Left ventricle myocardium inferior (tissue), 1 donor: ENCODE measurements at places on chromosomes 1 and 21. TPM values are rescaled to one million over a fixed set of nuclear protein-coding genes. Genes with fewer than 3 reads are reported as not detected.
A peak's percentile ranks its signal among the peaks of the same experiment; 100 is the strongest.

DNA sequence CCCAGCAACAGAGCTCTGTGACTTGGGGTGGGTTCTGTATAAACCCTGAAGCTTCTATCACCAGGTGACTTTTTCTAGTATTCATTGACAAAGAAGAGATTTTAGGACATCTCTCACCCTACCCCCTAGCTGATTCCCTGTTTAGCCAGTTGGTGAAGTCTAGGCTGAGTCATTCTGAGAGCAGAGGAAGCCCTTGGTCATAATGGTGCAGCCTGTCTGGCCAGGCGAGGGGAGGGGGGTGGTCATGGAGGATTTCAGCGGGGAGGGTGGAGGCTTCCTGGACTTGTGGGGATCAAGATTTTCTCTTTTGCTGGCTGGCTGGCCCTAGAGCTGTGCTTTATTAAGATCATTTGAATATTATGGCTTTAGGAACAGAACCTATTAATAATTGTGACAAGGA, 262.6 kb downstream of the CAMTA1 start:
- H3K36me3 ChIP-seq: no peaks in the 10 kb centered on the region
- no peak for DNase-seq
- H3K27ac ChIP-seq: no peak overlapping the region
- H3K4me1 ChIP-seq: no peaks in the 10 kb centered on the region

DNA sequence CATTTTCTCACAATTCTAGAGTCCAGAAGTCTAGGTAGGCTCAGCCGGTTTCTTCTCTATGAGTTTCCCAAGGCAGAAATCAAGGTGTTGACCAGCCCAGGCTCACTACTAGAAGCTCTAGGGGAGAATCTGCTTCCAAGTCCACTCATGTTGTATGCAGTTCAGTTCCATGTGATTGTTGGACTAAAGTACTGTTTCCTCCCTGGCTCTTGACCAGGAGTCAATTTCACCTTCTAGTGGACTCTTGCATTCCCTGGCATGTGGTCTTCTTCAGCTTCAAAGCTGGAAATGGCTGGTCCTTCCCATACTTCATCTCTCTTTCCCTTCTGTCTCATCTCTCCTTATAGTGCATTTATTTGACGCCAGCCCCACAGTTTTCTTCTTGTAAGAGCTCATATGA, 153.4 kb downstream of the KCNT2 start:
- H3K27me3 ChIP-seq: no peaks in the 10 kb centered on the region
- no peak overlapping the region for H3K4me3 ChIP-seq
- DNase-seq: no peak
- no peak overlapping the region for H3K27ac ChIP-seq
- H3K4me1 ChIP-seq: no peaks in the 10 kb centered on the region

DNA sequence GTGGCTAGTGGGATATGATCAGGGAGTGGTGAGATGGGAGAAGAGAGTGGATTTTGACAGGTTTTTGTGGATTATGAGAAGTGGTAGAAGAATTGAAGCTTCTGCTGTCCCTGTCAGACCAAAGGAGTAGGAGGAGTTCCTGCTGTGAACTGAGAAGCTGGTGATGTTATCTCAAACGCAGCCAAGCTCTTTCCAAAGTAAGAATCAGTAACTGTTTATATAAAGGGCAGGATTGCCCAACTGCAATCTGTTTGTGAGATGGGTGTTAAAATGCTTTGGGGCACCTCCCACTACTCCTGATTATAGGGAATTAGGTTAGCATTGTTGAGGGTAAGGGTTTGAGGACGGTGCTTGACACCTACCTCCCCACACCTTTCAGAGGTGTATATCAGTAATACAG, 60.5 kb upstream of the USP25 start:
- no peaks in the 10 kb centered on the region for H3K36me3 ChIP-seq
- H3K4me3 ChIP-seq: no peak overlapping the region
- H3K27me3 ChIP-seq: no peaks in the 10 kb centered on the region
- no peaks in the 10 kb centered on the region for H3K4me1 ChIP-seq
- DNase-seq: no peak

GRCh38 chr1:57770772-57771171, 346.9 kb upstream of the DAB1 start:
- DNase-seq: no peak
- no peaks in the 10 kb centered on the region for H3K4me1 ChIP-seq
- H3K4me3 ChIP-seq: no peak overlapping the region
- H3K36me3 ChIP-seq: no peaks in the 10 kb centered on the region
- no peaks in the 10 kb centered on the region for H3K27me3 ChIP-seq
- H3K27ac ChIP-seq: no peak overlapping the region

- no peak for DNase-seq
- peak overlapping the region; percentile 33 for H3K4me3 ChIP-seq
- no peaks in the 10 kb centered on the region for H3K4me1 ChIP-seq
- no peaks in the 10 kb centered on the region for H3K36me3 ChIP-seq
- H3K27ac ChIP-seq: no peak overlapping the region
These were observed 177.7 kb downstream of the NCAM2 start for GRCh38 chr21:21175798-21176334.

GRCh38 chr1:27668808-27669723, 2.9 kb downstream of the IFI6 start:
- peaks cover 19% of the 10 kb centered on the region for H3K36me3 ChIP-seq
- H3K4me3 ChIP-seq: peak overlapping the region; percentile 62
- H3K27me3 ChIP-seq: no peaks in the 10 kb centered on the region
- peak; percentile 80 for DNase-seq
- H3K27ac ChIP-seq: peak overlapping the region; percentile 49

CLCA4 gene
- total RNA-seq: 0.27 TPM

HTR6 gene
- not detected for total RNA-seq
